ENCODE measurements at places on chromosomes 4 and X. TPM values are rescaled to one million over a fixed set of nuclear protein-coding genes. Genes with fewer than 3 reads are reported as not detected.

DNA sequence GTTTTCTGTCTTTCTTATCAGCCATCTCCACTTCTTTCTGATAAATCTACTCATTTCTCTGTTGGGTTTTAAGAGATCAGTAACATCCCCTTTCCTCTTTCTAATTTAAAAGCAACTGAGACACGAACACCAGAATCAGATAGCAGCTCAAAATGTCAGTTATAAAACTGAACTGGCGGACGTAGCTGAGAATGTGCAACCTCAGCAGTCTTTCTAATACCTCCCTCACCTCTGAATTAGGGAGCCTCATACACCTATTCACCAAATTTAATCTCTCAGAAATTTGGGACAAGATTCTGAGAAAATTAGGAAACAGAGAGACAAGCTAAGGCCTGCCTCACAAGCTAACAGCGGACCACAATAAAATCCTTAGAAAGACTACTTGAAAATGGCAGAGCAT, 52.0 kb upstream of the ACSL4 start:
- no peaks in the 10 kb centered on the region for H3K36me3 ChIP-seq
- H3K4me3 ChIP-seq, result no peak overlapping the region
- no peaks in the 10 kb centered on the region for H3K27me3 ChIP-seq
- H3K27ac ChIP-seq, result no peak overlapping the region

GRCh38 chr4:119020158-119020557, 115.5 kb upstream of the MYOZ2 start:
- no peak overlapping the region for H3K27ac ChIP-seq
- H3K36me3 ChIP-seq, result no peaks in the 10 kb centered on the region
- no peaks in the 10 kb centered on the region for H3K27me3 ChIP-seq
- no peak overlapping the region for H3K4me3 ChIP-seq
- no peak for DNase-seq

DNA sequence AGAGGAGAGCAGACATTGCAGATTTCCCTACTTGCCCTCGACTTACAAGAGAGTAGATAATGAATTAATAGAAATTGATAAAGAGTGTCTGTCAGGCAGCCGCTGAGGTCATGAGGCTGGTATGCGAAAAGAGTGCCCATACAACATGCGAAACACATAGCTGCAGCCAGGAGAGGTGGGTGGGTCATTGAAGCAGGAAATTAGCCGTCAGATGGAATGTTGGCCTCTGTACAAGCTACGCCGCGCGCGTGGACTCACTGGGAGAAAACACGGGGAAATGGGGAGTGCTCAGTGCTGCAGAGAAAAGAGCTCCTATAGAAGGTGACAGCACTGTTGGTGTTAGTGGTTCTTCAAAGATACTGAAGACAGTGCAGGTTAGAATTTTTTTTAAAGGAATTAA, 125.1 kb downstream of the RAPGEF2 start:
- DNase-seq, result peak; percentile 53
- H3K27ac ChIP-seq, result peak overlapping the region; percentile 77
- H3K36me3 ChIP-seq, result no peaks in the 10 kb centered on the region

DNA sequence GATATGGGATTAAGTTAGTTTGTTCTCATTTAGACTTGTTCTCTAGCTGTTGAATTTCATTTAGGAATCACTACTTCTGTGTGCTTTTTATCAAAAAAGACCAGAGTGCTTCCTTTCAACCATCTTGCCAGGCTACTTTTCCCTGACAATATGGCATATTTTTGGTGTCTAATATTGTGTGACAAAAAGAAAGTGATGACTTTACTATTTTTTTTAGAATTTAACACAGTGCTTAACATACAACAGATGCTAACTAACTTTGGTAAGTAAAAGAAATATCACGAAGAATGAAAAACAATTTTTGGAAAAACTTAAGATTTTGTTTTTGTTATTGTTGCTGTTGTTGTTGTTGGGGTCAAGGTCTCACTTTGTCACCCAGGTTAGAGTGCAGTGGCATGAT, 462.2 kb upstream of the PABPC4L start:
- no peak for DNase-seq
- no peaks in the 10 kb centered on the region for H3K36me3 ChIP-seq
- no peak overlapping the region for H3K4me3 ChIP-seq
- no peak overlapping the region for H3K27ac ChIP-seq

DNA sequence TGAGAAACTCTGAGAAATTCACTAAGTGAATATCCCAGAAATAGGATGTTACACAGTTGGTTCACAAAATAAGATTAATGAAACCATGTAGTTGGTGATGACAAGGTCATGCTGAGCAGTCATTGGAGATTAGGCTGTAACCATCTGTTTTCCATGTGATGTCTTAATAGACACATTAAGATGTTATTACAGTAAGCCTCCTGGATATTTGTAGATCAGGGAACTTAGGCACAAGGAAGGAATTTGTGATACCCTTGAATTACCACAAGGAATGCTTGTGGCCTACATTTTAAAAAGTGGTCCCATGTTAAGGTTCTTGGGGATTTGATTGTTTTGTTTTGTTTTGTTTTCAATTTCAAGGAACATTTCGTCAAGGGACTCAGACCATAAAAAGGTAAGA, 185.6 kb upstream of the BANK1 start:
- peaks cover 7% of the 10 kb centered on the region for H3K4me1 ChIP-seq
- no peak overlapping the region for H3K27ac ChIP-seq
- no peak overlapping the region for H3K4me3 ChIP-seq
- H3K36me3 ChIP-seq, result no peaks in the 10 kb centered on the region

DNA sequence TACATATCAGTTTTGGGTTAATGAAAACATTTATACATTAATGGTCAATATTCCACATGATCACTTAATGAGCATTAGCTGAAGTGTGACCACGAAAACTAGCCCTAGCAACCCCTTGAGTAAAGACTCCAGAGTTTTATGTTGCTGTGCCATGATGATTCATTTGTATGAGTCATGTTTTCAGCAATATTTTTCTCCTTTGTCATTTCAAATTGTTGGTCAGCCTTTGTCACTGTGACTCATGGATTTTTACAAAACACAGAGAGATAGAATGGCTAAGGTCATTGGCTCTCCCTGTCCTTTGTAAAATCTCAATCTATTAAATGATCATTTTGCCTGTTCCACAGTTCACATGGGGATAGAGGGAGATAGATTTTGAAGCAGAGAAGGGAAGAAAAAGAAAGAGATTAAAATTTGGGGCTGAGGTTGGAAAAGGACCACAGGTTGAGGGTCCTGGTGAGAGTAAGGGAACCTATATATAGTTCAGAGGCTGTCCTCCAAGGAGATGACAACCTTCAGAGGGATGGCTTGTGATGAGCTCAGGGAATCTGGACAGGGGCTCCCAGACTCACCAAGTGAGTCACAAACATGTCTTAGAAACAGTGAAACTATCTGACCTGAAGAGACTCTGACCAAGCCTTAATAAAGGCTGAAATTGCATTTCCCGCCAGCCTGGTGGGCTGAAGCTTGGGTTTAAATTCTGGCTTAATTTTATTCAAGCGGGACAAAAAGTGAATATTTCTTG, 25.6 kb downstream of the NR0B1 start:
- peak overlapping the region; percentile 44 for H3K27ac ChIP-seq
- no peak overlapping the region for H3K4me3 ChIP-seq
- H3K4me1 ChIP-seq, result peaks cover 5% of the 10 kb centered on the region
- H3K27me3 ChIP-seq, result no peaks in the 10 kb centered on the region
- no peaks in the 10 kb centered on the region for H3K36me3 ChIP-seq
- DNase-seq, result peak; percentile 32

DNA sequence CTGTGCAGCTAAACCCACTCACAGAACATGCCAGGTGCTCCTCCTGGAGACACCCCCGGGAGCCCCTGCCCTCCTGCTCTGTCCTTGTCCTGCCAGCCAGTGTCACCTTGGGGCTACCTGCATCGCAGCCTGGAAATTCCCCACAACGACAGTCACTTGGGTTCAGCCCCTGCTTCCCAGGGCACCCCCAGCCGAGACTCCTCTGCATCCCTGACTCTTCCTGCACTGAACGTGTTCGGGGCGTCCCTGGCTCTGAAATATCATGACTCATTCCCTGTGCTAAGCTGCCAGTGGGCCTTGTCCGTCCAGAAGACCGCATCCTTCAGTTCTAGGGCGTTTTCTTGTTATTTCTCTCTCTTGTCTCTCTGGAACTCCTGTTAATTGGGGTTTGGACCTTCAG, 5.8 kb downstream of the CFAP99 start:
- no peak overlapping the region for H3K27ac ChIP-seq
- H3K27me3 ChIP-seq, result peaks cover 33% of the 10 kb centered on the region
- no peaks in the 10 kb centered on the region for H3K4me1 ChIP-seq
- no peaks in the 10 kb centered on the region for H3K36me3 ChIP-seq
- no peak overlapping the region for H3K4me3 ChIP-seq

DNA sequence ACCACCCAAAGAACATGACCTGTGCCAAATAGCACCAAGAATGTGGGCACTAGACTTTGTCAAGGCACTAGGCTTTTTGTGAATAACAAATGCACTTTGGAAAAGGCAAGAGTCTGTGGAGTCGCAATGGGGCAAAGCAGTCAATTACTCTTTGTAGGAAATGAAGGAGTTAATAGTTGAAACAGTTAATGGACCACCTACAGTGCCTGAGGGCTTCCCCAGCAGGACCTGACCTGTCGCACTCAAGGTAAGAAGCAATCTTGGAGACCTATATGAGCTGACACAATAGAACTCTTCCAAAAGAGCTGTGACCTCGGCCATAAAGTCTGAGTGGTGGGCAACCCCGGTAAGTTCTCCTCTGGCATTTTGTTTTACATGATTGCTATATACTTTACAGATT, 49.2 kb upstream of the CAPN6 start:
- no peak overlapping the region for H3K4me3 ChIP-seq
- no peak overlapping the region for H3K27ac ChIP-seq
- no peaks in the 10 kb centered on the region for H3K36me3 ChIP-seq
- DNase-seq, result no peak

- DNase-seq, result no peak
- no peaks in the 10 kb centered on the region for H3K27me3 ChIP-seq
- H3K4me3 ChIP-seq, result no peak overlapping the region
- peaks cover 9% of the 10 kb centered on the region for H3K4me1 ChIP-seq
- H3K36me3 ChIP-seq, result no peaks in the 10 kb centered on the region
These were observed 30.4 kb upstream of the RPL34 start for GRCh38 chr4:108589961-108590360.

DNA sequence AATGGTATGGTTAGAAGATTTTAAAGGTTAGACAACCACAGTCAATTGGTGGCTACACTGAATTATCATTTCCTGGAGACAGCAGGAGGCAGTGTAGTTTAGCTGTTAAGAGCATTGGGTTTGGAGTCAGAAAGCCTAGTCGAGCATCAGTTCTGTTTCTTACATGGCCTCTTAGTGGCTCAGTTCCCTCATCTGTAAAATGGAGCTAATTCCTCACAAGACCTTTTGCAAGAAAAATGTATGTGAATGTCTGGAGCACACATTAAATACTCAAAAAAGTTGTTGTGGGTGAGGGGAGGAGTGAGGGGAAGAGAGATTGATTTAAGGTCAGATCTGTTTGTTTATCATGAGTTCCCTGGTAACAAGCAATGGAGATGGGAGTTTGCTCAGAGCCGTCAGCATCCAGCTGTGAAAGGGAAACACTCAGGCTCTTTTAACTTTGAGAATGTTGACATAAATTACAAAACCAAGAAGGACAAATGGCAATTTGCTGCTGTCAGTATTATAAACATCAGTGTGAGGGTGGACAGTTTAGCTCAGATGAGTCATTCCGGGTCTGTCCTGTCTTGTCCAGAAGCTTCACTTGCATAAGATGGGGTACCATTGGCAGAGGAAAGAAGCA, 98.2 kb upstream of the PGRMC2 start:
- DNase-seq, result no peak
- H3K36me3 ChIP-seq, result no peaks in the 10 kb centered on the region
- H3K27ac ChIP-seq, result peak overlapping the region; percentile 63
- H3K4me3 ChIP-seq, result no peak overlapping the region
- no peaks in the 10 kb centered on the region for H3K27me3 ChIP-seq

GRCh38 chr4:2412534-2412884, 5.9 kb downstream of the ZFYVE28 start:
- peaks cover 22% of the 10 kb centered on the region for H3K27me3 ChIP-seq
- peak overlapping the region; percentile 74 for H3K27ac ChIP-seq
- peaks cover 23% of the 10 kb centered on the region for H3K4me1 ChIP-seq

- no peaks in the 10 kb centered on the region for H3K4me1 ChIP-seq
- H3K27me3 ChIP-seq, result no peaks in the 10 kb centered on the region
- H3K4me3 ChIP-seq, result no peak overlapping the region
- H3K27ac ChIP-seq, result no peak overlapping the region
These were observed 10.7 kb upstream of the PCYT1B start for GRCh38 chrX:24657671-24658386.

Gene SLC25A53
- polyA plus RNA-seq, result 2.3 TPM

Gene TNMD
- polyA plus RNA-seq, result not detected

Gene PCDH10
- polyA plus RNA-seq, result not detected

Gene LUZP4
- not detected for polyA plus RNA-seq

Gene FABP2
- not detected for polyA plus RNA-seq

Gene TLR2
- polyA plus RNA-seq, result 1.8 TPM

Gene CXorf49
- polyA plus RNA-seq, result not detected

Gene BEND2
- polyA plus RNA-seq, result not detected

Gene TAB3
- polyA plus RNA-seq, result 25.5 TPM

Gene PORCN
- 69.3 TPM for polyA plus RNA-seq
